ENCODE measurements at places on chromosomes 2 and 18. TPM values are rescaled to one million over a fixed set of nuclear protein-coding genes. Genes with fewer than 3 reads are reported as not detected.
A peak's percentile ranks its signal among the peaks of the same experiment; 100 is the strongest.

The DDX18 gene
- total RNA-seq = 40.3 TPM

- H3K4me1 ChIP-seq = 0 out of 2 replicates have a peak, but pooled peaks cover 4% of the 10 kb centered on the region
- peak; percentile 2 for DNase-seq
- H3K4me3 ChIP-seq = no peak overlapping the region
- peaks cover 31% of the 10 kb centered on the region for H3K36me3 ChIP-seq
- H3K27ac ChIP-seq = no peak overlapping the region
Observed at GRCh38 chr18:21575656-21576055, 24.8 kb downstream of the ESCO1 start.

- DNase-seq = peak; percentile 58
- no peaks in the 10 kb centered on the region for H3K36me3 ChIP-seq
- H3K27ac ChIP-seq = no peak overlapping the region
- peaks cover 15% of the 10 kb centered on the region for H3K4me1 ChIP-seq
- no peaks in the 10 kb centered on the region for H3K27me3 ChIP-seq
- no peak overlapping the region for H3K4me3 ChIP-seq
Observed at GRCh38 chr2:168571061-168571460, 115.0 kb downstream of the CERS6 start.

GRCh38 chr2:1235806-1236205 lies 177.5 kb upstream of the TPO start:
- DNase-seq = no peak
- H3K27me3 ChIP-seq = peaks cover 56% of the 10 kb centered on the region
- H3K27ac ChIP-seq = no peak overlapping the region
- no peaks in the 10 kb centered on the region for H3K36me3 ChIP-seq

DNA sequence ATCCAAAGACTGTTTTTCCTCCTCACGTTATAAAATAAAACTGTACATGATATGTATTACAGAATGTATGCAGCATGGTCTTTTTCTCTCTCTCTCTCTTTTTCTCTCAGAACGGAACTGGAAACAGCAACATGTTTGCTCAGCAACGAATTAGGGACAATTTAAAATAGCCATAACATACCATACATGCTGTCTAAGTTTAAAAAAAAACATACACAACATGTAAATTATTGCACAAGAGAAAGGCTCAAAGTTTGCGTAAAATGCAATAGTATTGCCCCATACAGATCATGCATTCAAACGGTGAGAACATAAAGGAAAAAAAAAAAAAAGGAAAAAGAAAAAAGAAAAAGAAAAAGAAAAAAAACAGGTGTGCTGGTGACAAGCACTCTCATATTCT lies 93.6 kb downstream of the BCL11A start:
- DNase-seq = no peak
- H3K36me3 ChIP-seq = no peaks in the 10 kb centered on the region
- H3K27ac ChIP-seq = no peak overlapping the region
- H3K4me3 ChIP-seq = no peak overlapping the region
- no peaks in the 10 kb centered on the region for H3K4me1 ChIP-seq

DNA sequence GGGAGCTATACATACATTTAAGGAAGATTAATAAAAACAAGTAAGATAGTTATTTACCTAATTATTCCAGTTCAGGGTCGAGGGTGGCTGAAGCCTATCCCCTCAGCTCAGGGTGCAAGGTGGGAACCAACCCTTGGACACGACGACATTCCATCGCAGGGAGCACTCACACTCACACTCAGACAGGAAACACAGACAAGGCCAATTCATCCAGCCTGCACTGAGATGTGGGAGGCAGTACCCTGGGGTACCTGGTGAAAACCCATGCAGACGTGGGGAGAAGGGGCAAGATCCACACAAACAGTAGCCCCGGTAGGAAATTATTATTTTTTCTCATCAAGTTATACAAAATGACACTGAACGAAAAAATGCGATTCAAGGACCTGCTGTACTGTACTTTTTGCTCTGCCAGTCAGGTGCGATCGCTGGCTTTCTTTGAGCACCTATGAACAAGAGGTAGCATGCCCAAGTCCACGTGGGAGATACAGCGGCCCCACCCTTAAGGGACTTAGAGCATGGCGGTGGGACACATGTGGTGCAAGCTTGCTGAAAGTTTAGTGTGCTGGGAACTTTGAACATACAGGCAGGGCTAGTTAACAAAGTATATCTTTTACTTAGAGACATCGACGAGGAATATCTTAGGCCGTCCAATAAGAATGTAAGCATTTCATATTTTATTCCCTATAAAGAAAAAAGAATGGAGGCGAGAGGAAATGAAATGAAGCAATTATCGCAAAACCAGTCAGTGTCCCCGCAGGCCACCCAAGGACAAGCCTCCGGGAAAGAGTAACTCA lies 624 bp downstream of the METTL8 start:
- H3K36me3 ChIP-seq = peaks cover 23% of the 10 kb centered on the region
- H3K27me3 ChIP-seq = no peaks in the 10 kb centered on the region
- DNase-seq = peak; percentile 66
- H3K4me3 ChIP-seq = peak overlapping the region; percentile 90

DNA sequence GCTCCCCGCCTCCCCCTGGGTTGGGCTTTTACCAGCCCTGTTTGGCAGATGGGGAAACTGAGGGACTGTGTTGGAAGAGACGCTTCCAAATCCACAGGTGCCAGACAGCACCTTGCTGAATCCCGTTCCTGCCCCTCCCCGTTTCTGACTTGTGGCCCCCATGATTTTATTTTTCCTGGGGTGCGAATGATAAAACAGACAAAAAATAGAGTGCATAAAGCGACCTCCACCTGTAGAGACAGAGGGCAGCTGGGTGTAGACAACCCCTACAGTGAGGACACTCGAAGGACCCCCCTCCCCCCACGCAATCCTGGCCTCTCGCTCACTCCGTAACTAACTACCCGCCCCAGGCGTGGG lies 2.2 kb upstream of the CTDSP1 start:
- H3K4me3 ChIP-seq = peak overlapping the region; percentile 80
- peak overlapping the region; percentile 93 for H3K27ac ChIP-seq
- H3K27me3 ChIP-seq = no peaks in the 10 kb centered on the region
- no peak for DNase-seq
- peaks cover 39% of the 10 kb centered on the region for H3K4me1 ChIP-seq

DNA sequence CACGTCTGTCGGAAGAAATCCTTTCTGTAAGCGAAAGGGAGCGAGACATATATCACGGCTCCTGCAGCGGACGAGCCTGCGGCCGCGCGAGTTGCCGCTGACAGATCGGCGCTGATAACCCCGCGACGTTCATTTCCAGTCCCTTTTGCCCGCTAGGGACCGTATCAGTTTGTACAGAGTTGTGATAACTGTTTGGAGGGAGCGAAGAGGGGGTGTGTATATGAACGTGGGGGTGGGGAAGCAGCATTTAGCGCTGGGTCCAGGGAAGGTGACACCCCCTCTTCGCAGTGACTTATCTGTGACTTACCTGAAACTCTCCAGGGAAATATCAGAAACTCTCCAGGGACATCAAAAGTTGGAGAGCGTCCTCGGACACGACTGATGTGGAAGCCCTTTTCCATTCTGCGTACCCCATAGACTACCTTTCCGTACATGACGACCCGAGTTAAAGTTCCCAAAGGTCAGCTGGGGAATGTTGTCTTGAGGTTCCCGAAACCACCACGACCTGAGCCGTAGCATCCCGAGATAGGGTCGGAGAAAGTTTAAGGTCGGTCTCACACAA lies 948 bp upstream of the GATA6 start:
- H3K36me3 ChIP-seq = no peaks in the 10 kb centered on the region
- DNase-seq = peak; percentile 41
- H3K4me1 ChIP-seq = peaks cover 12% of the 10 kb centered on the region
- H3K27me3 ChIP-seq = peaks cover 6% of the 10 kb centered on the region

GRCh38 chr2:222504719-222505118 lies 80.4 kb downstream of the SGPP2 start:
- no peaks in the 10 kb centered on the region for H3K4me1 ChIP-seq
- H3K4me3 ChIP-seq = no peak overlapping the region
- DNase-seq = no peak
- H3K27ac ChIP-seq = no peak overlapping the region
- no peaks in the 10 kb centered on the region for H3K36me3 ChIP-seq
- peaks cover 90% of the 10 kb centered on the region for H3K27me3 ChIP-seq
